ENCODE measurements at places on chromosomes 1 and 21. TPM values are rescaled to one million over a fixed set of nuclear protein-coding genes. Genes with fewer than 3 reads are reported as not detected.

DNA sequence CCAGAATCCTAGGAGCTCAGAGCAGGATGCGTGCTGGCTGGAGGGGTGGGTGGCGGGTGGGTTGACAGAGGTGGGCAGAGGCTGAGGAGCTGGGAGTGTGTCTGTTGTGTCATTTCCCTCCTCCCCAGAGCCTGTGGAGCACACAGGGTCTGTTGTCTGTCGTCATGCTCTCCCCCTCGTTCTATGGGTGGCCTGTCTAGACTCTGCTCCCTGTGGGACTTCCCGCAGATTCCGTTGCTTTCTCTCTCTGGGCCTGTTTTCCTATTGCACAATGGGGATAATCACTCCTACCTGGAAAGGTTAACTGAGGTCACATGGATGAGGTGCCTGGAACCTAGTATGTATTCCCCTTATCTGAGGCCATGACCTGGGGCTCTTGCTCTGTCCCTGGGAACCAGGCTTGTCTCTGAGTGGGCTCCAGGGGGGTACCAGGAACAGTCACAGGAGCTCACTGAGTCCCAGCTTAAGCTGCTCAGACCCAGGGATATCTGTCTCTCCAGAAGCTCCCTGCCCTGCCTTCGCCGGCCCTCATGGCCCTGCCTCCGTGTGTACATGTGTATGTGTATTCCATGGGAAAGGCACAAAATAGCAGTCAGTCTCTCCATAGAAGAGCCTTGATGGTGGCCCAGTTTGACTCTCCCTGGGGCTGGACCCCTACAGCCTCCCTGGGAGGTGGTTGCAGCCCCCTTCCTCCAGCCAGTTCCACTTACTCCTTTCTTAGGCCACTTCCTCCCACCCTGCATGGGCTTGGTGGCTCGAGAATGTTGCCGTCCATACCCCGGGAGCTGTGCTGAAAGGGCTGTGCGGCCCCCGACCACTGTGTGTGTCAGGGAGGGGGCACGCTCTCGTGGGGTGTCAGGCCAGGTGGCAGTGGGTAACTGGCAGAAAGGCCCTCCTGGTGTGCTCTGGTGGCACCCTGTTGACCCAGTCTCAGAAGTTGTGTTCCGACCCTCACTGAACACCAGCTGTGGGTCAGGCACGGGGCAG lies 17.9 kb downstream of the PTPRF start:
- DNase-seq = no peak

SPAG17 gene
- 7.8 TPM for polyA plus RNA-seq

DNA sequence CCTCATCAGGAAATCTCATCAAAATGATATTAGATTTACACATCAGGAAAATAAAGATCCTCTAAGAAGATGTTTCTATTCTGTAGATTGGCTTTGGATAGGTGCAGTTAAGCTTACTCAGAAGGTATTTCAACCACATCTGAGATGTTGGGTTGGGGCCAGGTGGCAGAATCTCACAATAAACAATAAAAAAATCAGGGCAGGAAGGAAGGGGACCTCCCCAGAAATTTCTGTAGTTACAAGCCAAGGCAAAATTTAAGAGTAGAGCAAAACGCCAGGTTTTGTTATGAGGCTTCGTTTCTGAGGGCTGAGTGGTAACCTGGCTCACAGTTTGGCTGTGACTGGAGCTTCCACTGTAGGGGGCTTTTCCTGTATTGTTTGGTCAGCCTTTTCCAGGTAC lies 84.8 kb downstream of the HUNK start:
- DNase-seq = no peak

- DNase-seq = no peak
Measured at GRCh38 chr1:3410142-3410925, 44.1 kb upstream of the ARHGEF16 start.

C1orf141 gene
- polyA plus RNA-seq = 0.23 TPM

DNA sequence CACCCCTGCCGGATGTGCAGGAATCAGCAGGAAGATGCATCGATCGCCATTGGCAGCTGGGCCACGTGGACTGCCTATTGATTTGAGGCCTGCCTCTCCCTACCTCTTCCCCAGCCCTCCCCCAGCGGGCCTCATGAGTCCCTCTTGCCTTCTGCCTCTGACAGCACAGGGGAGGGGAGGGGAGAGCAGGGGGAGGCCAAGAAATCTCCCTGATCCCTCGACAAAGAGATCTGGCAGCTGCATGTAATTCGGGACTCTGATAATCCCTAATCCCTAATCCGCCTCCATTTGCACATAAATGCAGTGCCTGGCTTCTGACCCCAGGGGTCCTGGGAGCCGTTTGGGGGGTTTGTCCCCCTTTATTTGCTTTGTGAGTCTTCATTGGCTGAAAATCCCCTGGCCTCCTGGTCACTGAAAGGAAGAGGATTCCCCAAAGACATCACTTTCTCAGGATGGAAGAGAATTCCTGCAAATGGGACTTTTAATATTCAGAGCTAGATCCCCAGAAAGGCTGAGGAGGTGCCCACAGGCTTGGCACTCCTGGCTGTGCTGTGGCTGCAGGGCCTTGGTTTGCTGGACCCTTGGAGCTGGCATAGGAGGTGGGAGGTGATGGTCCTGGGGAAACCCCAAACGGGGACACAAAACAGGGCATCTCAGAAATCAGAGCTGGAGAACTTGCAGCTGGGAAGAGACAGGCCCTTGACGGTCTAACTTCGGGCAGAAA lies 239.4 kb upstream of the POU3F1 start:
- no peak for DNase-seq
